Fibroblast of lung (primary cell): ENCODE measurements at places on chromosomes 3 and 15.
A peak's percentile ranks its signal among the peaks of the same experiment; 100 is the strongest.

DNA sequence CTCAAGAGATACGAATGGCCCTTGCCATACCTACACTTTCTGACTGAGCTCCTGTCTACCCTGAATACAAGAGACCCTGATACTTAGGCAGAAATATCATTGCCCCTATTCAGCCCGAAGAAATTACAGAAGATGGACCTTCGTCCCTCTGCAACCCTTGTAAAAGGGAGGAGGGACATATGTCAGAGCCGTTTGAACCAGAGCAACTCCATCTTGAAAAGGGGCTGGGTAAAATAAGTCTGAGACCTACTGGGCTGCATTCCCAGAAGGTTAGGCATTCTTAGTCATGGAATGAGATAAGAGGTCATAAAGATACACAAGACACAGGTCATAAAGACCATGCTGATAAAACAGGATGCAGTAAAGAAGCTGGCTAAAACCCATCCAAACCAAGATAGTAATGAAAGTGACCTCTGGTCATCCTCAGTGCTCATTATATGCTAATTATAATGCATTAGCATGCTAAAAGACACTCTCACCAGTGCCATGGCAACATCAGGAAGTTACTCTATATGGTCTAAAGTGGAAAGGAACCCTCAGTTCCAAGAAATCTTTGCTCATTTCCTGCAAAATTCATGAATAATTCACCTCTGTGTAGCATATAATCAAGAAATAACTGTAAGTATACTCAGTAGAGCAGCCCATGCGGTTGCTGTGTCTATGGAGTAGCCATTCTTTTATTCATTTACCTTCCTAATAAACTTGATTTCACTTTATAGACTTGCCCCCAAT lies 49.7 kb upstream of the GPD1L start:
- DNase-seq, result no peak

DNA sequence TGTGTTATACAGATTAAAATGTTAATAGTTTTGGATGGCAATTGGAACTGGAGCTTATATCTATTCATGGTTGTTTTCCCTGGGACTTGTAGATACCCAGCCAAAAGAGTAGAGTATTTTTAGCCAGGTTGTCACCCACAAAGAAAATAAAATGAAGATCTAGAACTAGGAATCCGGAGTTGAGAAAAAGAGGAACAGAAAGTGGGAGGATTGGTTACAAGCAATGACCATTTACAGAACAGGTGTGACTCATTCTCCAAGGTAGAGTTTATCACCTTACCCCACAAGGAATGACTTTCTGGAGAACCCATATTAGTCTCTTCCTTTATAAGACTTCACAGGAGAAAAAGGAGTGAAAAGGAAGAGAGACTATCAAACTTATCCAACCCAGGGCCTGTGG lies 99.8 kb downstream of the TMEM108 start:
- no peak for DNase-seq

DNA sequence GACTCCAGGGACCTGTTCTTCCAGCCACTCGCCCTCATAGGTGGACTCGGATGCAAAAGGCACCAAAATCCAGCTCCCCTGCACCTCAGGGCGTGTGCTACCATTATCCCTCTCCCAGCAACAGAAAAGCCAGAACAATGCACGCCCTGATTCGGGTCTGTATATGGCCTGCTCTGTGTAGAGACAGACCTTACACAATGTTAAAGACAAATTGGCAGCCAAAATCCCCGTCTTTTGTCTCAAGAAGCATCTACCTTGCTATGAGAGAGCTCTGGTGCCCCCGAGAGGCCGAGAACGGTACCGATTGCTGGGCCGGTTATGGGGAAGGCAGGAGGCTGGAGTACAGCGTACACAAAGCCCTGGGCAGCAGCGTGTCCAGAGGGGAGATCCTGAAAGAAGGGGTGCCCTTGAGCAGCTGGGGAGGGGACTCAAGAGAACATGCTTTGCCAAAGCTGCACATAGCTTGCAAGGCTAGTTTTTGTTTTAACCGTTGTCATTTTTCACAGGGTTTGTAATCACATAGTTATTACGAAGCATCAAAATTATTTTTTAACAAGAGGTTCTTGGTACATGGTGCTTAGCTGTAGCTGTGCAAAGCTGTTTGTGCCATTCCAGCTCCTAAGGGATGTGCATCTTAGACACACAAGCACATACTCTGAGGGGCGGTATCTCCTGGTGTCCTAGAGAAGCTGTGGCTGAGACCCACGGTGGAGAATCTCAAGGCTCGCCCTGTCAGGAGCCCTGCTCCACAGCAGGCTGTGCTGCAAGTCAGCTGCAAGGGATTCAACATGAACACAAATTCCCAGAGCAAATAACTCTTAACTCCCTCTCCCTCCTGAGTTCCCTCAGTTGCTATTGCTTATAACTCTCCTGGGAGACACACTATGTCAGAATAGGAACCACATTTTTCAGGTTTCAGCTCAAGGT lies 461.5 kb upstream of the PPP2R3A start:
- peak; percentile 54 for DNase-seq

DNA sequence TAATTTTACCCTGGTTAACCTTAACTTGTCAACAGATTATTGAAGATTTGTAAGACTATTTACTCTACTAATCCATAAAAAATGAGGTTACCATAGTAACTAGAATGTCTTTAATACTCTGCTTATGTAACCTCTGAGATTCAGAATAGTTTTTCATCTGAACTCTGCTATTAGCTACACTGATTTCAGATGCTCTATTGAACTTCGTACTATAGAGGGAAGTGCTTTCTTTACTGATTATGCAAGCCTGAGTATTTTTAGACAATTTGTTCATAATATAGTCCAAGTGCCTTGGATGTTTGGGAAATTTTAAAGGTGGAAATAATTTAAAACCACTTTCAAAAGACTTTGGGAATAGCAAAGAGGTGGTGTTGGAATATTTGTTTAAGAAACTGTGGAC lies 107.9 kb upstream of the GBE1 start:
- no peak for DNase-seq

DNA sequence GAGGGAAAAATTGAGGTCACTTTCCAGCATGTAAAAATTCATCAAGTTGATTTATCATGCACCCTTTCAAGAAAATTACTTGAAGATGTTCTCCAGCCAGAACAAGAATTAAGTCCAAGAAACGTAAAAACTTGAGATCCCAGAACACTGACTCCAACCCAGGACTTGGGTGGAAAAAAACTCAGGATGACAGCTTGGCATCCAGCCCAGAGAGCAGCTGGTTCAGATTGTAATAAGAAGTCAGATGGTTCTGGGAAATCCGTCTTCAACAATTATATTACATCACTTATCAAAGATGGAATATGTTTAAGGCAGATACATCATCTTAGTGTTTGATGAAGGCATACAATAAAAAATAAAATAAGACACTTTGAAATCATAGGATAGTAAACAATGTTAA lies 23.0 kb upstream of the DNAJC13 start:
- DNase-seq, result peak; percentile 74

- no peak for DNase-seq
These were observed 110.8 kb downstream of the SPATA16 start for GRCh38 chr3:173030273-173030672.

DNA sequence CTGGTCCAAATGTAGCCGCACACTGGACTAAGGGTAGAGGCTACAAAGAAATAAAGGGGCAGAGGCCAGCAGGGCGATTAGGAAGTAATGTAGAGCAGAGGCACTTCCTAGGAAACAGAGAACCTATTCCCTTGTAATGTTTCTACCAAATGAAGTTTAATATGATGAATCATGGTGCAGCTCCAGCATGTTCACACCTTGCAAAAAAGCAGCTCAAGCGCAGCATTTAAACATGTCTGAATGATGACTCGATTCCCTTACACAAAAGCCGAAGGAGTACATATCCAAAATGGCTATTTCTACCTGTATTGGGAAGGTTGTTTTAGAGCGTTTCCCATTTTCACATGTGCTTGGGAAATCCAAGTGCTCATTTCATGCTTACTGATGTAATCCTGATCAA lies 204.8 kb downstream of the MECOM start:
- DNase-seq, result peak; percentile 6

DNA sequence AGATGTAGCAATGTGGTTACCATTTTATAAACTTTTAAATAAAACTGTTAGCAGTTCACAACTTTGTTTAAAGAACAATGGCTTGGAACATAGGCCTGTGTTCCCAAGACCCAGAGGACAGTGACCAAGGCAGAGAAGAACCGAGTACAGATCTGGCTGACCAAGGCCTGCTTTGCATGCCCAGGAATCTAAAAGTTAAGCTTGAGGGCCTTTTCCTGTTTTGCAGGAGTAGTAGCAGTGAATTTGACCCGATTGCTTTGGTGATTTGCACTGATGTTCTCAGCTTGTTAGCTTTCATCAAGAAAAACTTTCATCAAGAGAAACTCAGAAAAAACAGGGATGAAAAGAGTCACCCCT lies 9.9 kb downstream of the FILIP1L start:
- no peak for DNase-seq

GRCh38 chr15:93040288-93041158 lies 48.5 kb downstream of the RGMA start:
- no peak for DNase-seq

GRCh38 chr3:123533554-123534159 lies 51.2 kb downstream of the HACD2 start:
- no peak for DNase-seq

DNA sequence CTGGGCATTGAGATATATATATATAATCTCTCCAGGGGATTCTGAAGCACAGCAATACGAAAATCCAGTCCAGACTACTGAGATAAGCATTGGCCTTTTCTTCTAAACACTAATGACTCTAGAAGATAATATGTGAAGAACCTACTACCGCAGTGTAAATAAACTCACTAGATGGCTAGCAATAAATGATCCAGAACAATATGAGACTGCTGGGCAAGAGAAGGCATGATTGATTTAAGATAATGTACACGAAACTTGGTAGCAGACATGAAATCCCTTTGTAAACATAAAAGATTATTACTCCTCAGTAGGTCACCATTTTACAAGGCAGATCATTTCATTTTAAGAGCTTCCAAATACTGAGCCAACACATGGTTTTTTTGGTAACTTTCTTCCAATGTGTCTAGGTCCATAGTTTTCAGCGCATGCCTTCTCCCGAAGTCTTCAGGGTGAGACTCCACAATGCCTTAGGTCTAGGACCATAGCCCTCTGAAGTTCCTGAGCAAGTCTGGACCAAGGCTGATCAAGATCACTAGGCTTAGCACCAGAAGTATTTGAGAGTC lies 193.2 kb downstream of the LRRN1 start:
- DNase-seq, result no peak

GRCh38 chr3:118089563-118089962 lies 945.1 kb downstream of the IGSF11 start:
- DNase-seq, result peak; percentile 27

GRCh38 chr3:59006634-59007517 lies 42.9 kb downstream of the CFAP20DC start:
- DNase-seq, result peak; percentile 61
